ENCODE measurements at places on chromosomes 12 and 14.

- DNase-seq = no peak
These were observed 4.8 kb upstream of the PLEK2 start for GRCh38 chr14:67416810-67417209.

- no peak for DNase-seq
These were observed 26.3 kb downstream of the KRT18 start for GRCh38 chr12:52975204-52975603.

- DNase-seq = no peak
These were observed 424.0 kb downstream of the RAD51B start for GRCh38 chr14:68243450-68244010.

- no peak for DNase-seq
These were observed 50.0 kb downstream of the PPFIBP1 start for GRCh38 chr12:27573972-27574371.

GRCh38 chr14:99780690-99781089 lies 12.5 kb upstream of the EML1 start:
- no peak for DNase-seq

All from effector CD8-positive, alpha-beta T cell (primary cell).